Stimulated activated CD4-positive, alpha-beta T cell treated with anti-CD3 and anti-CD28 coated beads, TNF-alpha, amount 100 ng/mL, for 24 hours (primary cell): ENCODE measurements at places on chromosomes 12 and 14.

DNA sequence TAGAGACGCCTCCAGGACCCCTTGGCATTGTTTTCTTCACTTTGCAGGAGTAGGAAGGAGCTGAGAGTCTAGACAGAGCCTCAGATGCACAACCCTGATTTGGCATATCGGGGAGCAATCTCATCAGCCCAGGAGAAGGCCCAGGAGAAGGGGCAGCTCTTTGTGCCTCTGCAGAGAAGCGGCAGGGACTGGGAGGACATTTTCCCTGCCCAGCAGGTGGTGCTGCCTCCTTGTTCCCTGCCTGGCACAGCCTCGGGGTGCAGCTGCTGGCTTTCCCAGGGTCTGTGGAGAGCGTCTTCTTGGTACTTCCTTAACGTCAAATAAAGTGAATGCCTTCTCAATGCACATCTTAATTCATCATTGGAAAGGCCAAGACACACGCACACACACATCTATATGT is 419.5 kb downstream of the TMEM121 start:
- peak; percentile 7 for DNase-seq

DNA sequence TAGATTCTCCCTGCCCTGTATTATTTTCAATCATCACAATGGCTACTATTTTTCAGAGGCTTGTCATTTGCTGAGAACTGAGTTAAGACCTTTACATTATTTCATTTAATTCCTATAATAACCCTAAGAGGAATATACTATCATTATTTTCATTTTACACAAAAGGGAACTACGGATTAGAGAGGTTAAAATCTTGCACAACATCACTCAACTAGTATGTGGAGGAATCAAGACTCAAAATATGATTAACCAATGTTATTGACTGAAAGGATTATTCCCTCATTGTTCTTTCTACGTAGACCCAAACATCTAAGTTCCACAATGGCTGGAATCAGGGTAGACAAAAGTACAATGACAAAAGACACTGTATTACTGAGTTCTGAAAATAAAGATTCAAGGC is 45.0 kb downstream of the GPR65 start:
- no peak for DNase-seq

DNA sequence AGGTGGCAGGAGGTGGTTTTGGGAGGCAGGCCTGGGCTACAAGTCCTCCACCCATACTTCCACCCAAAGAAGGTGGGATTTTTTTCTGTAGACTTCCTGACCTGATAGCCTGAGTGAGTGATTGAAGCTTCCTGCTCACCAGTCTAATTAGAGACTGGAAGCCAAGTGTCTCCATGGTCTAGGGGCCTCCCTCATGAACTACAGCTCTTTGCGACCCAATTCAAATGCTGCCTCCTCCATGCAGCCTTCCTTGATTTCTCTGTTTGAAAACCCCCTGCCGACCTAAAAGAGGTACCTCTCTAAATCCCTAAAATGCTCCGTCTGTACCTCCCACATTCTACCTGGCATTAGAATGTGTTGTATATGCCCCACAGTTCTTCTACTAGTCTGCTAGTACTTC is 124.9 kb downstream of the PLXNC1 start:
- DNase-seq: no peak

GRCh38 chr14:88299865-88300530 is 23.1 kb downstream of the KCNK10 start:
- no peak for DNase-seq
